ENCODE measurements at places on chromosomes 3 and 15. TPM values are rescaled to one million over a fixed set of nuclear protein-coding genes. Genes with fewer than 3 reads are reported as not detected.

DNA sequence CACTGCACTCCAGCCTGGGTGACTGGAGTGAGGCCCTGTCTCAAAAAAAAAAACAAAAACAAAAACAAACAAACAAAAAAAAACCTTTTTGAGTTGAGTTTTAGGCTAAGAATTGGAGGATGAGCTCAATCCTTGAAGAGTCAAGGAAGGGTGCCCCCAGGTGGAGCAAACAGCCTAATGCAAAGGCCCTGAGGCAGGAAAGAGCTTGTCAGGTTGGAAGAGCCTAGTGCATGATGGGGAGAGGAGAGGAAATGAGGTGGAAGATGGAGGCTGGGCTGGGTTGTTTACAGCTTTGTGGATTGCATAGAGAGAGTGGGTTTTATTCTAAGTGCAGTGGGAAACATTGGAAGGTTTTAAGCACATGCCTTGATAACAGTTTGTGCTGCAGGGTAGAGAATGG is 2.1 kb upstream of the SNX22 start:
- no peak for DNase-seq

DNA sequence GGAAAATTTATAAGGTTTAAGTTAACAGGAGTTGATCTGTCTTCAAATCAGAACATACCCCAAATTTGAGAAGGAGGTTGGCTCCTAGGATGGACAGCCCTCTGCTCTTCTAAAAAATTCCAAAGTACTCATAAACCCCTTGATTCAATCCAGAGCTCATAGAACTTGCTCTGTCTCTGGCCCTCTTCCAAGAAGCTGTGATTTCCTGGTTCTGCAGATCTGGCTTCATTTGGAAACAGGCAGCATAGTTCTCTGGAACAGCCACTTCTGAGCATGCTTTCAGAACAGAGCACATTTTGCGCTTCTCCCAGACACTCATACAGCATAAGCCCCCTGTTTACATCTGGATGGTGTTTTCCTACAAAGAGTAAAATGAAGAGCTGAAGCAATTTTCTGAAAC is 96.7 kb downstream of the KBTBD8 start:
- DNase-seq, result peak; percentile 91

GRCh38 chr3:46960081-46960701 is 16.4 kb downstream of the CCDC12 start:
- DNase-seq, result peak; percentile 62

DNA sequence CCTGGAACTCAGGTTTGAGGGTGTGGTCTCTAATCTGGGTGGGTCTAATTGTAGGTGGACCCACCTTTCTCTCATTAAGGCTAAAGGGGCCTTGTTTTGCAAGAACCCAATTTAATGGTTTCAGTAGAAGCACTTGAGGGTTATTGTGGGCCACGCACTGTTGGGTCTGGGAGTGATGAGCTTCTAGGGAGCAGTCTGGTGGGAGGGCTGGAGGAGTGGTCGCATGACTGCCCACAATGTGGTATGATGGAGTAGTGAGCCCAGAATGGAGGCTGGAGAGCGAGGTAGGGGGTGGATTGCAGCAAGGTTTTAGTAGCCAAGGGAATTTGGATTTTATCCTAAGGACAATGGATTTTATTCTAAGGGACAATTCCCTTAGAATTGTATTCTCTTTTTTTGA is 2.7 kb downstream of the TATDN2 start:
- no peak for DNase-seq

GRCh38 chr3:122794779-122795673 is at the start of gene SLC49A4:
Gene SLC49A4, plus strand, starts transcription at chr3:122795069. Its CDS starts 124 bp downstream, at chr3:122795193.
- DNase-seq, result peak; percentile 87

DNA sequence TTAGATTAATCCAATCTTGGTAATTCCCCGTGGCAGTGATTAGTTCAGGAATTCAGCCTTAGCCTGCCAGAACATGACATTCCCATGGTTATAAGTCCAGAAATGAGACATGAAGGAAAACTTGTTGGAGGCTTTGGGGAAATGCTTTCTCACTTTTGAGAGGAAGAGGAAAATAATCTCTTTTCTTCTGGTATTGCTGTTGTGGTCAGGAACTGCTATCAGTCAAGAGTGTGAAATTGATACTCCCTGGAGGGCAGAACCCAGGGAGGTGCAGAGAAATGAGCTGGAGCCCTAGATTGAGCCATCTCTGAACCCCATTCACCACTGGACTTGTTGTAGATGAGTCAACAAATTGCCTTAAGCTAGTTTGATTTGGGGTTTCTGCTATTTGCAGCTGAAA is 38.6 kb upstream of the APH1B start:
- peak; percentile 69 for DNase-seq

DNA sequence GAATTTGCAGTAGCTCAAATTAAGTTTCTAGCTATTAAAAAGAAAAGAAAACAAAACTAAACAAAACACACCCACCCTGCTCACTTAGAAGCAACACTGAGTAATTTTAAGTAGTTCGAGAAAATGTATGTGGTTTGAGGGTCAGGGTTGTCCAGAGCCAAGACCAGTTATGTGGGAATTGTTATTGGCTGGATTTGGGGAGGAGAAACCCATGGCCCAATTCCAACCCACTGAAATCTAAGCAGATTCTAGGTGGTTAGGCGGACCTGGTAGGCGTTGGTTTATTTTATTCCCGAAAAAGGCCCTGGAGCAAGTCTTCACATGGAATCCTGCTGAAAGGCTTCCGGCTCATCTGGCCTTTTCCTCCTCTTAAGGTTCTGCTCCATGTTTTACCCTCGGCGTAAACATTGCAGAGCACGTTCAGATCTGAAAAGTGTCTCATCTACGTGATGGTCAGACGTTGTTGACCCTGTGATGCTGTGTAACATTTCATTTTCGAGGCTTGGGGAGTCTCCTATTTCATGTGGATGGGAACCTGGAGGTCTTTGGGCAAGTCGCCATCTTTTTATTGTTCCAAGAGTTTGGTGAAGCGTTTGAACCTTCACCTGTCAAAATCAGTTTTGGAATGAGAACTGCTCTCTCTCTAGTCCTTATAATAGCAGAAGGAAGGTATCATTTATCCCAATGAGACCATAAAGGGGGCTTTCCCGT is 64.0 kb downstream of the FLNB start:
- peak; percentile 54 for DNase-seq

DNA sequence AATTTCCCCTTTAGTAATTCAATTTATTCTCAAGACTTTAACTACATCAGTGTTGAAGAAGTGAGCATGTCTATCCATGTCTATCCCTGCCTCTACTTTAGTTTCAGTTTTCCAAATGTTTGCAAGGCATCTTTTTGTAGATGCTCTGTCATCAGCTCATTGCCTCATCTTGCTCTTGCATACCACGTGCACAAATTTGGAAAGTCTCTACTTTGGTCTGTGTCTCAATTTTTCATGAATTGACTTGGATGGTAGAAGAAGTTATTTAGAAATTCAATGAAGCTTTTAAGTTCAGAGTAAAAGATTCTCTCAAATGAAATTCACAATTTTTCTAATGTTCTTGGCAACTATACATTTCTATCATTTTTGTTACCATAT is 55.3 kb downstream of the CLDN1 start:
- DNase-seq, result no peak

DNA sequence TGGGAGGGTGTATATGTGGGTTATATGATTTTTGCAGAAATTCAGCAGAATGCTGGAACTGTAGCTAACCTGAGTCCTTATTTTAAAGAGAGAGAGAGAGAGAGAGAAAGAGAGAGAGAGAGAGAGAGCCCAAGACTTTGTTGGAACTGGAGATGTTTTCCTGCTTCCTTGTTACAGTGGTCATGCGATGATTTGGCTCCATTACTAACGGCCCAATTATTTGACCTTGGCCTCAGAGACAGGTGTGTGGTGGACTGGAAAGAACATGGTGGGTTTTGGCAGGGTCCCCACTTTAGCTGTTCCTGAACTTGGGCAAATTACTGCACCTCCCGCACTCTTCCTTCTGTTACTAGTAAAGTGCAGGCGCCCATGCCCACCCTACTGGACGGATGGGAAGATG is 14.8 kb upstream of the ACSBG1 start:
- no peak for DNase-seq

GRCh38 chr3:4904811-4905695 is 74.2 kb upstream of the BHLHE40 start:
- DNase-seq, result no peak

DNA sequence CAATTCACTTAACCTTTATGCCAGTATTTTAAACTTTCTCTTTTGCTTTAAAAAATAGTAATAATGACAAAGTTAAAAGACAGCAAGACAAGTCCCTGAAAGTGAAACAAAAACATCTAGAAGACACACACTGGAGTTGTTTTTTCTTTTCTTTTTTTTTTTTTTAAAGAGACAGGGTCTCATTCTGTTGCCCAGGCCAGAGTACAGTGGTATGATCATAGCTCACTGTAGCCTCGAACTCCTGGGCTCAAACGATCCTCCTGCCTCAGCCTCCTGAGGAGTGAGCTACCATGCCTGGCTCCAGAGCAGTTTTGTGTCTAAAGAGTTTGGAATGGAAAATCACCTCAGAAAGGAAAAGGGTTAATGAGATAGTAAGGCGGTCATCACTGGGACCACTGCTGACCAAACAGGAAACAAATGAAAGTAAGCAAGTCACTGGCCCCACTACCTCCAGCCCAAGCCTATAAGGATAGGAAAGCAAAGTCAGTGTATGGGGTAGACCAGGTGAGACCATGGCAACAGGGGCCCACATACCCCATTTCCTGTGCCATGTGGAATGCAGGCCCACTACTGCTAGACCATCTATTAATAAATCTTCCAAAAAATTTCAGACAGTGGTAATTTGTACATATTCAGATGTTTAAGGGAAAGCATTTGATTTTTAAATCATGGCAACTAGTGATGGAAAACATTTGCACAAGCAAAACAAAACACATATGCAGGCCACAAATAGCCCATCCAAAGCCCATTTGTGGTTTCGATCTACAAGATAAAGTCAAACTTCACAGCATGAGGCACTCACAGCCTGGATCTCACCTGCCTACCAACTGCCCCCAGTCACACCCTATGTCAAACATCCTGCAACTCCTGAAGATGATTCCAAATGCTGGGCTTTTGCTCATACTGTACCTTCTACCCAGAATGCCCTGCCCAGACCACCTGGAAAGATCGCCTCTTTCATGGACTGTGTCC is 62.6 kb downstream of the OSBPL10 start:
- DNase-seq, result no peak

GRCh38 chr3:46435081-46435726 is 28.1 kb downstream of the CCRL2 start:
- no peak for DNase-seq

DNA sequence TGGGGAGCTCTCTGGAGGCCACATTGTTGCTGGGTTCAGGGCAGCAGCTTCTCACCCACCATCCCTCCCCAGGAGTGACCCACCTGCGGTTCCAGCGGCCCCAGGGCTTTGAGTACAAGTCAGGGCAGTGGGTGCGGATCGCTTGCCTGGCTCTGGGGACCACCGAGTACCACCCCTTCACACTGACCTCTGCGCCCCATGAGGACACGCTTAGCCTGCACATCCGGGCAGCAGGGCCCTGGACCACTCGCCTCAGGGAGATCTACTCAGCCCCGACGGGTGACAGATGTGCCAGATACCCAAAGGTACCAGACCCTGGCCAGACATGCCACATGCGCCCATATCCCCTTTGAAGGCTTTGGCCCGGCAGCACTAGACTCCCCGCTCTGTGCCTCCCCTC is 26.1 kb downstream of the SHF start:
- no peak for DNase-seq

DNA sequence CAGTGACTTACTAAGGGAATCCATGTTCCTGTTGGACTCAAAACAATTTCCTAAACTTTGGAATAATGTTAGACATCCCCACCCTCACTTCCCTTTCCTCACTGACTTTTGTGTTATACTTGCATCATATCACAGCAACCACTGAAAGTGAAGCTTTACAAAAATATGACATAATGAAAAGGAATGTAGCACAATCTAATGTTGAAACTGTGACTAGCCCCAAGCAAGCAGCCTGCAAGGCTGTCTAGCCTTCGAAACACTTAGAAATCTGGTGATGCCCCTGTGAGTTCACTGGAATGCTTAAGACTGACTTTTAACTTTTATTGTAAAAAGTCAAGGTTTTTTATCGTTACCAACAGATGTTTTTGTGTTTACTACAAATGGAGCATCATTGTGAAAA is 203.7 kb upstream of the ZNF385D start:
- DNase-seq, result no peak

DNA sequence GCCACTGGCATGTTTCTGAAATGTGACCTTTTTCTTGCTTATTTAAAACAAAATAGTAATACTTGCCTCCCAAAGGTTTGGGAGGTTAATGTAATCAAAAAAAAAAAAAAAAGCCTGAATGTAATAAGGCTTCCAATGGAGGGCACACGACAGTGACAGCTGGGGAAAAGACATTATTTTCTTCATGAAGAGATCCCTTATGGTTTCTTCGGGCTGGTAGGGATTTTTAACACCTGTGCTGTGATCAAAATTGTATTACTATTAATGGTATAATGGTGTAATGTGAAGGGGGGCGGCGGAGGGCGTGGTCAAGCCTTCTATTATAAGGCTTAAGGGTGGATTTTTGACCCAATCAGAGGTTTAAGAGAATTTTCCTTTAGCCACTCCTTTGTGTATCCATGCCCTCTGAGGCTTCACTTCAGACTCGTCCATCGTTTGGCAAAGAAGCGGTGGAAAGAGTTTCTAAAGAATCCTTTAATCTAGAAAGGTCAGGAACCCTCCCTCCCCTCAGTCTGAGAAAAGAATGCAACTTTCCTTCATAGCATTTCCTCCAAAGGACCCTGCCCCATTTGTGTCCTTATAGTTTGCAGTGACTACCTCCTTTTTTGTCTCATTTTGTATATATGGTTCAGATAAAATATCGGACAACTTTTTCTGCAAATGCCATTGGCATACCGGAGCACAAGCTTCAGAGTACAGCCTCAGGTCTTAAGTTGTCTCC is 89.5 kb upstream of the CHD2 start:
- peak; percentile 90 for DNase-seq

GRCh38 chr3:156825795-156826143 is 384 bp upstream of the LEKR1 start:
- no peak for DNase-seq

DNA sequence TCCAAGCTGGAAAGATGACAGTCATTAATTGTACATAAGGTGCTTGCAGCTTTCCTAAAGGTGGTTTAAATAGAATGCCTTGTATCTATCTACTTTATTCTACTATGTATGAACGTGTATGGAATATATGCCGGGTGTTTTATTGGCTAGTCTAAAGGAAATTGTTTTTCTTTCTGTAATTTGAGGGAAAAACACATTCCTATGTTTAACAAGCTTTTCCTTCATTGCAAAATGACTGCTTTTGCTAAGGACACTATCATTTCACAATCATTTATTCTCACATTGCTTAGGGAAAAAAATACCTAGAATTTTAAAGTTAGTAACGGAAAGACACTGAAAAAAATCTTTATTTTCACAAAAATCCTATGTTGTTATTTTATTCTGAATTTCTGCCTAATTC is 141.7 kb downstream of the WDR76 start:
- DNase-seq, result no peak

Gene SLC12A1
- total RNA-seq, result not detected

Gene USP50
- total RNA-seq, result not detected

Gene CACNA2D3
- total RNA-seq, result 2.5 TPM

Gene HHLA2
- total RNA-seq, result not detected
